ENCODE measurements at places on chromosomes 2 and 18. TPM values are rescaled to one million over a fixed set of nuclear protein-coding genes. Genes with fewer than 3 reads are reported as not detected.

DNA sequence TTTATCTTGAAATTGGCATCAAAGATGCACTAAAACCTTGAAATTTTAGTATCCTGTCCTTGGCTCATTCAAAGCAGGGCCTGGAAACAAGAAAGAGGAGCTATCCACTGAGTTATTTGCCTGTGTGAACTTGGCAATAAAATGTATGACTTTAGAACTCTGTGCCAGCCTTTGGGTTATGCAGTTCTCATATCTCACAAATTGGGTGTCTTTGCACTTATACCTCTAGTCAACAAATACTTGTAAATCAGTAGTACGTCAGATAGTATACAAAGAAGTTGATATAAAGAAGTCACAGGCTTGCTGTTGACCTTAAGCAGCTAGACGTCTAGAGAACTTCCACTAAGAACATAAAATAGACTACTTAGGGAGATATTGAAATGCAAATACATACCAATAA lies 1331.9 kb downstream of the DPP10 start:
- no peaks in the 10 kb centered on the region for H3K4me1 ChIP-seq
- no peaks in the 10 kb centered on the region for H3K36me3 ChIP-seq
- H3K27ac ChIP-seq, result no peak overlapping the region
- no peaks in the 10 kb centered on the region for H3K27me3 ChIP-seq
- DNase-seq, result no peak

- H3K4me1 ChIP-seq, result peaks cover 4% of the 10 kb centered on the region
- no peak overlapping the region for H3K4me3 ChIP-seq
- DNase-seq, result no peak
- no peaks in the 10 kb centered on the region for H3K27me3 ChIP-seq
Observed at GRCh38 chr2:231410293-231411004, 14.9 kb downstream of the B3GNT7 start.

DNA sequence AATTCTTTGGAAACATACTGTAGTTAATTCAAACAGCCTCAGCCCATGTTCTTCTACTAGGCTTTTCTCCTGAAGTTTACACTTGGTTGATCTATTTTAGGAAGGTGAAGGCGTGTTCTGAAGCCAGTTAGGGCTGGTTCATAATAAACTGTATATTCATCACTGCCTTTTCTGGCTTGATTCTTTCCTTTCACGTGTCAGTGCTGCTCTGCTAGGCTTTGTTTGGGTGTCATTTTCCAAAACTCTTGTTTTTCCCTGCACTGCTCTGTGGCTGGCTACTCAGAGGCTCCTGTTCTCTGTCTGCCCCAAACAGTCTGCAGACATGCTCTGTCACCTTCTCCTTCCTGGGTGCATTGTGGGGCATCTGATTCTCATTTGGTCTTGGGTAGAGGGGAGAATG lies 136.1 kb downstream of the PARD3B start:
- no peak for DNase-seq
- H3K27ac ChIP-seq, result no peak overlapping the region
- H3K27me3 ChIP-seq, result no peaks in the 10 kb centered on the region
- no peak overlapping the region for H3K4me3 ChIP-seq
- peaks cover 4% of the 10 kb centered on the region for H3K4me1 ChIP-seq

GRCh38 chr2:62382757-62383156 lies 123.2 kb downstream of the TMEM17 start:
- H3K27me3 ChIP-seq, result no peaks in the 10 kb centered on the region
- H3K4me3 ChIP-seq, result no peak overlapping the region
- H3K4me1 ChIP-seq, result no peaks in the 10 kb centered on the region
- no peak for DNase-seq

CHST9 gene
- total RNA-seq, result 0.03 TPM

ERICH2 gene
- 5.6 TPM for total RNA-seq

DNA sequence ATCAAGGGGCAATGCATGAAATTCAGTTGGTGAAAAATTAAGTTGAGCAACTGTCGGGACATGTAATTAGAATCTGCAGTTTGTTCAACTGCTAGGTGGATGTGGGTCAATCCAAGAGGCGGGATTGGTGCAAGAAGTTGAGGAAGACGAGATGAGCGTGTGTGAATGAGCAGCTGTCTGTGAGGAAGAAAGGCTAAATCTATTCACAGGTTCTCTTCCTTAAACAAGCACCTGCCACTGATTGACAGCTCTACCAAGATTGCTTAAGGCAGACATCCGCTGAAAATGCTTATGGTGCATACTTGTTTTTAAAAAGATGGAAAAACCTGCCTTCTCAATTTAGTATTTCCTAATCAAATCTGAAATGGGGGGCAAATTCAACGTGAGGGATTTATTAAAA lies 323.4 kb upstream of the THUMPD2 start:
- DNase-seq, result no peak
- no peaks in the 10 kb centered on the region for H3K4me1 ChIP-seq
- H3K27me3 ChIP-seq, result no peaks in the 10 kb centered on the region
- H3K36me3 ChIP-seq, result no peaks in the 10 kb centered on the region
- no peak overlapping the region for H3K4me3 ChIP-seq

ZSWIM2 gene
- not detected for total RNA-seq
